ENCODE measurements at places on chromosomes 5 and 9.

- DNase-seq, result no peak
Observed at GRCh38 chr9:106820866-106821265, 42.1 kb upstream of the ZNF462 start.

DNA sequence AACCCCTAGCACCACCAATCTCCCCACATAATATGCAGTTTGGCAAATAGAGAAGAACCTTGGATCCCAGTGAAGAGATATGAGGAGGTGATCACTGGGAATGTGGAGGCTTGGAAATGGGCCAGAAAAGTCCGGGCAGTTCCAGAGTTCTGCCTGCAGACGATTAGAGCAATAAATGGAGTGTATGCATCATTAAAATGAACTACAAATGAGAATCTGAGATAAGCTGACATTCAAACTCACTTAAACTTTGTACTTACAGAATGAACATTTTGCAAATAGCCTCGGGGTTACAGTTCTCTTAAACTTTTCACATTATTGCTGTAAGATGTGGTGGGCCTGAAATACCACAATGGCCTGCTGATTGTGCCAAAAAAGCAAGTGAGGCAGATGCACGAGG lies 23.0 kb upstream of the LHFPL2 start:
- no peak for DNase-seq

- no peak for DNase-seq
Observed at GRCh38 chr5:104800440-104801048, 1238.0 kb upstream of the NUDT12 start.

GRCh38 chr9:129005336-129005997 lies 22.7 kb downstream of the SH3GLB2 start:
- DNase-seq, result no peak

- DNase-seq, result no peak
Observed at GRCh38 chr9:109474170-109474569, 23.9 kb downstream of the PTPN3 start.

DNA sequence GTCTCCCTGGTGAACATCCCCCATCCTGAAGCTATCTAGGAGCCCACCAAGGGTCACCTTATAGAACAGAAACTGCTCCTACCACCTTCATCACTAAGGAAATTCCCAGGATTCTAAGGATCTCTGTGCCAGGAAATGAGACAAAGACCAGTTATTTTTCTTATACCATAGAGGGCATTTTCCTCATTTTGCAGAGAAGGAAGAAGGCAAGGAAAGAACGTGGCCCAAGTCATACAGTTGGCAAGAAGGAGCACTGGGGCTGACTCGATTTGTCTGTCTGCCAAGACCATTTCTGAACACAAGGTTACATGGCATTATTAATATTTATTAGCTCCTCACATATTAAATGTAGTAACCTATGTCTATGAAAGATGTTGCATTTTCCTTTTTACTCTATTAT lies 49.6 kb upstream of the TNFSF15 start:
- DNase-seq, result no peak

- DNase-seq, result peak; percentile 79
Observed at GRCh38 chr9:132181796-132182313, 20.0 kb downstream of the NTNG2 start.

DNA sequence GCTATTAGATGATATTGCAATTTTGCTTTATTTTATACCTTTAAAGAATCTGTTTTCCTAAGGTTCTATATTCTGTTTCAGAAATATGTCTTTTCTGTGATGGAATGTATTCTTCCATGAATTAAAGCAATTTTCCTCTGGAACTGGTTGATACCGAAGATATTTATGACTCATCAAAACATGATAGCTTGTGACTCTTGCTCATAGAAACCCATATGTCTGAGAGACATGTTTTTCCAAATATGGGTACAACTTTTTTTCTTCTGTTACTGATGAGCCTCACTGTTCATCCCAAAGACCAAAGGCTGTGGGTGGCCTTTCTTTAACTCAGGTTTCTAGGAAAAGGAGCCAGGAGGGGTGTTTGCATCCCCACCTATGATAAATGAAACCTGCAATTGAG lies 126.1 kb upstream of the PAPPA start:
- DNase-seq, result no peak

DNA sequence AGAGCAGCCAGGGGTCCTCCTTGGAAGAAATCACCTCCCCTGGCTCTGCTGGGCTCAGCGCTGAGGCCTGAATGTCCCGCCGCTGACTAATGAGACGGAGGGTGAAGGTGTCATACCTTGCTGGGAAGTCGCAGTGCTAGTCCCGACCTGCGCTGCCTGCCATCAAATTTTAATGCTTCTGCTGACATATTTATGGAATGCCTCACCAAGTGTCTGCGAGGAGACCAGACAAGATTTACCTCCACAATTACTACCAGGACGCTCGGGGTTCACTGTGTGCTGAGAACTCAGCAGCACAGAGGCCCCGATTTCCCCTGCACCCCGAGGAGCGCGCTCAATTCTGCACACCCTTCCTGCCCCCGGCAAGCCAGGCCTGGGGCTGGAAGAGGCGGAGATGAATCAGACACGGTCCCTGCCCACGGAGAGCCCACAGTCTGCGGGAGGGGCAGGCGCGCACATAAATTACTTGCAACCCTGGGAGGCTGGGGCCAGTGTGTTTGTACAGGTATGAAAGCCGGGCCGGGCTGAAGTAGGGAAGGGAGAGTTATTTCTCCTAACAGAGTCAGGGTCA lies 175.2 kb downstream of the PAX5 start:
- no peak for DNase-seq

- no peak for DNase-seq
Observed at GRCh38 chr9:126595982-126596381, 17.7 kb upstream of the LMX1B start.

GRCh38 chr5:15450473-15450872 lies 49.5 kb upstream of the FBXL7 start:
- no peak for DNase-seq

DNA sequence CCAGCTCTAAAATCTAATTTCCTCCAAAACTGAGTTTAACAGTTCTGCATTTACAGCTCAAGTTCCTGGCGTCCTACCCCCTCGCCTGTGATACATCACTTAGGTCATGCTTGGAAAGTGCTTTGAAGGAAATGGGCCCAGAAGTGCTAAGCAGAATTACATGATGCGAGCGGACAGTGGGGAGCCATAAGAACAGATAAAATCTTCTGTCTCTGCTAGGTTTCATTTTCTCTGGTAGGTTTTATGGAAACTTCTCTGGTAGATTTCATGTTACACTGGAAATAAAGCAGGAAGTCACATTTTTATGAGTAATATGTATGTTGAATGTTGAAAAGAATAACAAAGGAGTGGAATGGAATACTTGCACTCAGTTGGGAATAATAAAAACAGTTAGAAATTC lies 138.3 kb downstream of the ZDHHC21 start:
- DNase-seq, result no peak

DNA sequence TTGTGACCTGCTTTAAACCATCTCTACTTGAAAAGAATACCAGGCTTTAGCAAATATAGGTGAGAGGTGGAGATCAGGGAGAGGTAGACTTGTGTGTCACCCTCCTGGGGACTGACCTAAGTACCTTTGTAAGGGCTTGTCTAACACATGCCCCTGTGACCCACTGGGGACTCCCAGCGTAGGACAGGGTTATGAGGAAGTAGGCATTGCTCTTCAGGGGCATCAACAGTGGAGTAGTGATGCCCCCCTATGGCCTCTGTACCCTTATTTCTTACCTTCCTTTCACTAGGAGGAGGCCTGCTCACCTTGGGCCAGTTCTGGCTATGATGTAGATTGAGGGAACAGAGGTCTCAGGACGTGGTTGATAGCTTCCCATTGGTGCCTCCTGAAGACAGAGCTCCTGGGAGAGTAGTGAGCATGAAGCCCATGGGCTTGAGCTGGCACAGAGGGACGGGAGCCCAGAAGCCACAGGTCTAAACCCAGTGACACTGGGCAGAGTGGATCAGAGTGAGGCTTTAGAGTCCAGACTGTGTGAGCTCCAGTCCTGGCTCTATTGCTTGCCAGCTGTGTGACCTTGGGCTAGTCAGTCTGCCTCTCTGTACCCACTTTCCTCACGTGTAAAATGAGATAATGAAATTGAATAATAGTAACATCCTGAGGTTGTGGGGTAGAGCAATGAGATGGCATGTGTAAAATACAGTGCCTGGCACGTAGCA lies 191.7 kb downstream of the AOPEP start:
- no peak for DNase-seq
